ENCODE measurements at places on chromosomes 1 and 21.

DNA sequence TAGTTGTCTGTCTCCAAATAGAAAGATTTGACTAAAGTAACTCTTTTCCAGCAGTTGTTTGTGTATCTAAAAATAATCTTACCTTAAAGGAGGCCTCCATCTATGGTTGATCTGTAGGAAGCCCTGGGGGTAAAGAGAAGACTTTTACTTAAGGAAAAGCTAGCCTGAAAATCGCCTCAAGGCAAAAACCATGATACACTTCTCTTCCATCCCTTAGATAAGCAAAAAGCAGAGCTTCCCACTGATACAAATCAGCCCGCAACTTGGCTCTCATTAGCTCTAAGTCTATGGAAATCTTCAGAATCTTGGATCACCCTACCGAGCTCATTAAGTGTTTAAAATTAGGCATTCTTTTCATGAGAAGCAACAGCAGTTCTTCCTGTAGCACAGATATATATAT, 576.9 kb upstream of the PTBP2 start:
- DNase-seq: no peak

DNA sequence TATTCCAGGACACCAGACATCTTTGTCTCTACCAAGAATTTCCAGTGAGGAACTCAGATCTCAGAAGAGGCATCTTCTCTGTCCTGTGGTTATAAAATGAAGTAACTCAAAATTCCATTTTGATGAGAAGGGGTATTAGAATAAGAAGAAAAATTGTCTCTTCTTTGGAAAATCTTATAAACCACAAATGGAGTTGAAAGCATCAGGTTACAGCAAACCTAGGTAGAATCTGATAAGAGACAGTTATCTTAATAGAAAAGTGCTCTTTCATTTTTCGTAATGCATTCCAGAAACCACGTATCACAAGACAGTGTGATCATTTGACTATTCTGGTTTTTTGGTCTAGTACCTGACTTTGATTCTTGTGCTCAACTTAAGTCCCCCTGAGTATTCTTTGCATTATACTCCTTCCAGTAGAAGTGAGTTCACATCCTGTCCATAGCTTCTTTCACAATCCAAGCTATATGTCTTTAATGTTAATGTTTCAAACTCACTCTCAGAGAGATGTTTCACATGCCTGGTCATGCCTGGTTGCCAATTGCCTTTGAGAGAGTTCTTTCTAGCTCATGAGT, 120.9 kb upstream of the PRDX6 start:
- DNase-seq: no peak

- no peak for DNase-seq
Observed at GRCh38 chr1:177355575-177355974, 184.8 kb downstream of the BRINP2 start.

GRCh38 chr21:42153046-42153686, 65.8 kb upstream of the ABCG1 start:
- no peak for DNase-seq

GRCh38 chr1:23554481-23555269, 4.6 kb downstream of the ID3 start:
- no peak for DNase-seq

DNA sequence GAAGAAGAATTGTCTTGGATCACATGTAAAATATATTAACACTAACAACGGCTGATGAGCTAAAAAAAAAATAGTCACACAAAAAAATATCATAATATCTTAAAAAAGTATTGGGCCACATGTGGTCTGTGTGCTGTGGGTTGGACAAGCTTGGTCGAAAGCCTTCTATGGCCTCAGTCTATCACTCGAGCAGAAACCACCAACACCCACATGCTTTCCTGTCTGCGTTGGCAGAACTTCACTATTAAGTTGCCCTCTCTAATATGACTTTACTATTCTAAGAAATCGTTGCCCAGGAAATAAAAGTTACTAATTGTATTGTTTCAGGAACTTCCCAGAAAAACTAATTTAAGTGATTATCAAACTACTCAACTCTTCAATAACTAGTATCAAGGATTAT, 28.2 kb upstream of the ETS2 start:
- no peak for DNase-seq

GRCh38 chr1:54475357-54475881, 69.2 kb upstream of the SSBP3 start:
- DNase-seq: no peak

All from HL-60 (cell line).